Left ventricle myocardium inferior (tissue), 1 donor: ENCODE measurements at places on chromosomes 2 and 18. TPM values are rescaled to one million over a fixed set of nuclear protein-coding genes. Genes with fewer than 3 reads are reported as not detected.

Gene ACMSD
- total RNA-seq, result not detected

- H3K4me3 ChIP-seq, result peak overlapping the region; percentile 69
- H3K36me3 ChIP-seq, result no peaks in the 10 kb centered on the region
- peak; percentile 62 for DNase-seq
- H3K4me1 ChIP-seq, result peaks cover 29% of the 10 kb centered on the region
Measured at GRCh38 chr2:290090-290722, 2.3 kb upstream of the ALKAL2 start.

GRCh38 chr2:46643493-46643892, 164.1 kb downstream of the TMEM247 start:
- H3K27me3 ChIP-seq, result no peaks in the 10 kb centered on the region
- peaks cover 9% of the 10 kb centered on the region for H3K4me1 ChIP-seq
- H3K36me3 ChIP-seq, result peaks cover 15% of the 10 kb centered on the region
- no peak overlapping the region for H3K27ac ChIP-seq
- DNase-seq, result no peak
- H3K4me3 ChIP-seq, result no peak overlapping the region

GRCh38 chr2:201779901-201780673, 646 bp downstream of the ALS2 start:
- DNase-seq, result no peak
- peak overlapping the region; percentile 97 for H3K4me3 ChIP-seq
- no peaks in the 10 kb centered on the region for H3K27me3 ChIP-seq

DNA sequence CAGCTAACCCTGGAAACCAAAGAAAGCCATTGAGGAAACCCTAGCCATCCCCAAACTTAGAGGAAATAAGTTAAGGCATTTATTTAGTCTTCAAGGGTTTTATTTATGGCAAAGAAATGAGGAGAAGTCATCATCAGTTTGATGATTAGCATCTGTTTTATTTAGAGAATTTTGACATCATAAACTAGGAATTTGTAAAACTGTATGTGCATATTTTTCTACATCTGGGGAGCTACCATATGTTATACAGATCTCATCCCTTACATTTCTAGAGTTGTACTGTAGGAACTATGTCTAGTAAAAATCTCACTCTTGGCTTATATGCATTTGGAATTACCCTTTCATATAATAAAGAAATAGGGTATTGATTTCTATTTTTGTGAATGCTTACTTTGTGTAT, 48.7 kb downstream of the FMNL2 start:
- DNase-seq, result no peak
- no peaks in the 10 kb centered on the region for H3K27me3 ChIP-seq
- no peaks in the 10 kb centered on the region for H3K36me3 ChIP-seq
- H3K4me3 ChIP-seq, result no peak overlapping the region
- peaks cover 12% of the 10 kb centered on the region for H3K4me1 ChIP-seq
- H3K27ac ChIP-seq, result no peak overlapping the region
